ENCODE measurements at places on chromosomes 16 and 17.

- peak; percentile 6 for DNase-seq
These were observed 254.6 kb downstream of the HS3ST3A1 start for GRCh38 chr17:13346996-13347762.

DNA sequence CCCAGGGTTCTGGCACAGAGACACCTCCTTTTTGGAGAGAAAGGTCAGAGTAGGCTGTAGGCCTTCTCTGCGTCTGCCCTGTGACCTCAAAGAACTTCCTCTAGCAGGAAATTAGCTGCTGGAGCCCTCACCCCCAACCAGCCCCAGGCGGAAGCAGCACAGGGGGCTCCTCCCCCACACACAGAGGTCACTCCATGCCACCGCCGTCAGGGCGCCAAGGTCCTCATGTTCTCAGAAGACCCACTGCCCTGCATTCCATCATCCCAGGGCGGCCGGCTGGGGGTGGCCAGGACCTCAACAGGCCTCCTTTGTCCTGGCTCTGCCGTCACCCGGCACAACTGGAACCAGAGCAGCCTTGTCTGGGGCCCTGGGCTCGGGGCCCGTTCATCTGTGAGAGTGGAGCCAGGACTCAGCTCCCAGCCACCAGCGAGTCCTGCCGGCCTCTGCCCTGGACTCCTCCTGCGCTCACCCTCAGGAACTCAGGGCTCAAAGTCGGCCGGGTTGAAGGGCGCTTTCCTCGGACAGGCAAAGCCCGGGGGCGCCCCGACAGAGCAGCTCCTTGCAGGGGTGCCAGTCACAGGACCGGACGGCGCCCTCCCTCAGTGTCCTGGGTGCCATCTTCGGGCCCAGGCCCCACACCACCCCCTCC, 1.2 kb downstream of the TMC6 start:
- no peak for DNase-seq

DNA sequence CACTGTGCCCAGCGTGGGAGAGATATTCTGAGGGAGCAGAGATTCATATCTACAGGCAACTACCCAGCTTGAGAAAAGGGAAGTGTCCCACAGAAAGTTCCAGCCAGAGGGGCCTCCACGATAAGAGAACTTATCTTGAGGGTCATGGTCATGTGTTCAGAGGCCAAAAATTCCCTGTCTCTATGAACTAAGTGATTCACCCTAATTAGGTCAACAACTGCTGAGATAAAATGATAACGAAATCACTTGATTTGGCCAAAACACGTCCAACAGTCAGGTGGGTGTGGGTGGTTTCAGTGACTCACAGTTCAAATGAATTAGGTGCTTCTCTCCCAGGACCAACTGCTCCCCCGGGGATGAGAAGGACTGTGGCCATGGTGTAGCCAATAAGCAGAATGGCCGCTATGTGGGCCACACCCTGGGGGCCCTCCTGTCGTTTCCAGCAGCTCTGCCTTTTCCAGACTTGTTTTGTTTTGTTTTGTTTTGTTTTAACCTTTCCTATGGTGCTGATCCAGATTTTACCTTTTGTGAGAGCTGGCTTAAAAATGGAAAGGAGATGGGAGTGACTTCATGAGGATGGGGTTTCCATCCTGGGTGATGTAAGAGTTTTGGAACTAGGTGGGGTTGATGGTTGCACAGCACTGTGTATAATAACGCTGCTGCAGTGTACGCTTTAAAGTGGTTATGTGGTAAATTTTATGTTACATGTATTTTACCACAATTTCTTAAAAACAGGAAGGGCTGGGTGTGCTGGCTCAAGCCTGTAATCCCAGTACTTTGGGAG, 8.7 kb downstream of the DNAI2 start:
- DNase-seq, result peak; percentile 51

DNA sequence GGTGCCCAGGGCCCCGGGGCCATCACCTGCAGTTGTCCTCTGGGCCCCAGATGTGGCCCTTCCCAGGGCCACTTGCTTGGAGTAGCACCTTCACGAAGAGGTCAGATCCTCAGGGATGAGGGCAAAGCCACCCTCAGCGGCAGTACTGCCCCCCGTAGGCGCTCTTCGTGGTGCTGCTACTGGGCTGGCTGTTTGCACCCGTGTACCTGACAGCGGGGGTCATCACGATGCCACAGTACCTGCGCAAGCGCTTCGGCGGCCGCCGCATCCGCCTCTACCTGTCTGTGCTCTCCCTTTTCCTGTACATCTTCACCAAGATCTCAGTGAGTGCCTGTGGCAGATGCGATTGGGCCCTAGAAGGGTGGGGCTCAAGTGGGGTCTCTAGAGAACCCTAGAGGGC, 2.6 kb downstream of the SLC5A2 start:
- no peak for DNase-seq

- peak; percentile 44 for DNase-seq
These were observed 23.9 kb upstream of the CCL1 start for GRCh38 chr17:34386697-34387550.

- DNase-seq, result peak; percentile 87
These were observed 13.6 kb downstream of the ZC3H7A start for GRCh38 chr16:11783319-11784037.

- DNase-seq, result no peak
These were observed 130.8 kb upstream of the CHMP6 start for GRCh38 chr17:80860703-80861417.

DNA sequence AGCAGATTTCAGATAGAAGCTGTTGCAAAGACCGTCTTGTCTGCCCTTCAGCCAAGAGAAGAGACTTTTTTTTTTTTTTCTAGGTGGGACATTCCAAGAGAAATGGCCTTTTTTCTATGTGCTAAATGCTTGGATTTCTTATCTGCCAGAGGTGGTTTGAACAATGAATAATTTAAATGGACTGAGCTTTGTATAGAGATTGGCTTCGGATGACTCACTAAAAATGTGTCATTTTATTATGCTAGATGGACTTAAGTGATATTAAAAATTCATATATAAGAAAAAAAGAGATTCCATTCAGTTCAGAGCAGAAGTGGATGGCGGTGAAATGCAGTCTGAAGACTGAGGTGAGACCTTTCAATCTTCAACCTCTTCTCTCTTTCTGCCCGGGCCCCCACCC, 58.4 kb downstream of the MEAK7 start:
- no peak for DNase-seq

DNA sequence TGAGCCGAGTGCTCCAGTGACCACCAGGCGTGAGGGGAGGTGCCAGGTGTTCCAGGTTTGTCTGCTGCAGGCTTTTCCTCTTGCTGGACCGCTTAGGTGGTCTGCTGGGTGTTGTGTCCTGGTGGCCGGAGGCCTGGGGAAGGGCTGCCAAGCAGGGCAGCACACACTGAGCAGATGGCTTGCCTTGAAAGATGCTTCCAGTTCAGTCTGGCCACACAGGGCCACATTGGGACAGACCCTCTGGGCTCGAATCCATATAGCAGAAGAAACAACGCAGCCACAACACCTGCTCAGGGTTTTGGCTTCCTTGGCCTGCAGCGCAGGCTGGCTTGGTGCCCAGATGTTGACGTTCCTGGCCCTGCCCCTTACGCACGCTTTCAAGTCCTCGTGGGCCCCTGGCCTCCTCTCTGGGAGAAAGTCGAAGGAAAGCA, 24.8 kb downstream of the GINS2 start:
- DNase-seq, result no peak

DNA sequence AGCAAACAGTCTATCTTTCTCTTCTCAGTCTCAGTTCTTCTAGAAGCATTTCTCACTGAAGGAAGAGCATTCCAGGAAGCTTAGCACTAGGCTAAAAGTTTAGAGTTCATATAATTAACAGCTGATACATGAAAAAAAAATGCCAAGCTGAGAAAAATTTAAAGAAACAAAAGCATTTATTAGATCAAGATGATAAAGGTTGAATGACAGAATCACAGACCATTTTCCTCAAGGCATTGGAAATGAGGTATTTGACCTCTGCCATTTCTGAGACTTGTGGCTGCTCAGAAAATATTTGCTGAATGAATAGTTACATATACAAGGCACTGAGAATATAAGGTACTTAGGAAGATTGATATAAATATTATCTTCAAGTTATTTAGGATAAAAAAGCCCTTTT, 901.6 kb upstream of the GOT2 start:
- no peak for DNase-seq

- DNase-seq, result no peak
These were observed 204.9 kb downstream of the C16orf78 start for GRCh38 chr16:49578435-49579024.

GRCh38 chr17:82935966-82936767, 96.3 kb upstream of the ZNF750 start:
- no peak for DNase-seq

DNA sequence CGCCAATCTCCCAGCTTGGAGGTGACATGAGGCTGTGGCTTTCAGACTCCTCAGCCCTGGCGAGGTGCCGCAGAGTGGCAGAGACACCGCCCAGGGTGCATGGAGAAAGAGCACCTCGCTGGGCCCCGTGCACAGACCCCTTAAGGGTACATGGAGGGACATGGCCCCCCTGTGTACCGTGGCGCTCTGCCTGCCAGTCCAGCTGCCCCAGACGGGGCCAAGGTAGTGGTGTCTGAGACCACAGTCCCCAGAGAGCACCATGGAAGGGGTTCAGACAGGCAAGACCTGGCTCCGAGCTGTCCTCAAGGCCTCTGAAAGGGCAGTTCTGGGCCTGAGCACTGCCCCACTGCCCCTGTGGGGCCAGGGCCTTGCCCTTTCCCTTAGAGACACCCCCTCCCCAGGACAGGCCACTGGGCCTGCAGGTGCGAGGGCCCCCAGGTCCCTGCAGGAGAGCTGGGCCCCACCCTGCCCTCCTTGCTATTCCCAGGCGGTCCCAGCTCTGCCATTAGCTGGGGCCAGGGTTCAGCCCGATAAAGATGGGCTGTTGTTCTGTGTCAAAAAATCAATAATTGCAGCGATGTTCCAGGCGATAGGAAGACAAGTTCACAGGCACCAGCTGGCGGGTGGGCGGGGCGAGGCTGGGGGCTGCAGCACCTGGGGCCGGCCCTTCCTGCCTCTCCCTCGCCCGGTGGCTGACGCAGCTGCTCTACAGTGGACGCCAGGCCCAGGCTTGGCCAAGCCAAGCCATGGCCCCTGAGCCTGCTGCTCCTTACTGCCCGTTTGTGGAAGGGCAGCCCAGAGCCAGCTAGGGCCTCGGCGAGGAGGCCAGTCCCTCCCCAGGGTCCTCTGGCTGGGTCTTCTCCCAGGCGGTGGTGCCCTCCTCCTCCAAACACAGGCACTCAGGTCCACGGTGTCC, 51.7 kb downstream of the ZFPM1 start:
- no peak for DNase-seq

DNA sequence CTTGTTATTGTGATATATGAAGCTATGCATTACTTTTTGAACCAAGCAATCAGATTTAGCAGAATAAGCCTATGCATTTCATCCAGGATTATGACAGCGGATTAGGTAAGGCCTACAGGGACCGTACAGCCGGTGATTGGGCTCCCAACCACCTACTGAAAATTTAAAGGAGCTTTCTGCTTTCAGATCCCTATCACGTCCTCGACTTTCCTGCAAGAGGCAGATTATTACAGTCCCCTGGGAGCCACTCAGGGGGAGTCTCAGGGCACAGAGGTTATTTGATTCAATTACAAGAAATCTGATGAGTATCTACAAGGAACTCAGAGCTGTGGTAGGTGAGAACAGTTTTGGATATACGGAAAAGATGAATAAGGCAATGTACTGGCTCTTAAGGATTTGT, 80.7 kb downstream of the HS3ST3B1 start:
- no peak for DNase-seq

- DNase-seq, result peak; percentile 38
These were observed at the start of gene CCL2 for GRCh38 chr17:34254651-34255380. TSS of gene CCL2 (plus strand) at chr17:34255285. CDS start at chr17:34255350, 65 bp downstream.

GRCh38 chr16:54932737-54933254, 2.1 kb downstream of the IRX5 start:
- no peak for DNase-seq

DNA sequence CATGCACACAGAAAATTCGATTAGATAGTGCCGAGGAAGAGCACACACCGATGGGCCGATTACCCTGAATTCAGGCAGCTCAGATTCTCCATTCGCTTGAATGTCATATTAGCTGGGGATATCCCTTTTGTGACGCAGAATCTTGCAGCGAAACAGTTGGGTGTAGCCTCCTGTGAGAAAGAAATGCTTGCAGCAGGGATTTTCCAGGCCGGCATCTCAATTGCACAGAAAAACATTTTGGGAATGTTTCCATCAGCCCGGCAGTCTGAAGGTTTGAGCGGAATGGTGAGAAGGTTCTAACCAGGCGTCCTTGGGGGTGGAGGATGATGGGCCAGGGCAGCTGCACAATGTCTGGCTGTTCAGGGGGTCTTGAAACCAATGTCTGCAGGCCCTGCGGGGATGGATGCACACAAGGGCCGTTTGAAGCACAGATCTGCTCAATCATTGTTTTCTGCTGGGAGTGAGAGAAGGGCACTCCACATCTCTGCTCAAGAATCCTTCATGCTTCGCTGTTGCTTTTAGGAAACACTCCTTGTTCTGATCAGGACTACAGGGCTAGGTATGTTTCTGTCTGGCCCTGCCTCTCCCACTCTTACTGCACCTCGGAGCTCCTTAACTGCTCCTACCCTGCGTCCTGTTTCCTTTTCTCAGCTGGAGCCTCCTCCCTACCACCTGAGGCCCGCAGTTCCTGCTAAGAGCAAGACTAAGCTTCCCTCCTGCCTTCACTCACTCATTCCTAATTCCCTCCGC, 94.6 kb downstream of the CMIP start:
- DNase-seq, result no peak

GRCh38 chr17:68624381-68624780, 23.2 kb upstream of the FAM20A start:
- no peak for DNase-seq

DNA sequence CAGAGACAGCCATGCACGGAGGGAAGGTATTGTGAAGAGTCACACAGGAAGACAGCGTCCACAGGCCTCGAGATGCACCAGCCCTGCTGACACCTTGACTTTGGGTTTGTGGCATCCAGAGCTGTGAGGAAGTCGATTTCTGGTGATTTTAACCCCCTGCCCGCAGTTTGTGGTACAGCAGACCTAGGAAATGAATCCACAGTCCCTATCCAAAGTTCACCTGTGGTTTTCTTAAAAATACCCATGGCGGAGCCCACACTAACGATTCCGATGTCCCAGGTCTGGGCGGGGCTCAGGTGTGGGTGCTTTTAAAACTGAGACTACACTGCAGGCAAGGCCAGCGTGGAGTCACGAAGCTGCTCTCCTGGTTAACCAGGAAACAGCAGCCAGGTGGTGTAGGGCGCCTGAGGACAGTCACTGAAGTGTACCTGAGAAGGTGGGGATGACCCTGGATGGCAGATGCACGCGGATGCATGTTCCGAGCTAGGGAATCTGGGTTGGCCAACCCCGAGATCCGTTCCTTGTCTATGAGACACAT, 14.4 kb upstream of the MEAK7 start:
- no peak for DNase-seq

All from common myeloid progenitor, CD34-positive (primary cell).